Activated T-cell treated with anti-CD3 and anti-CD28 coated beads, Interleukin-2, amount 50 U/mL, for 1 hour (primary cell): ENCODE measurements at places on chromosomes 5 and 9.

DNA sequence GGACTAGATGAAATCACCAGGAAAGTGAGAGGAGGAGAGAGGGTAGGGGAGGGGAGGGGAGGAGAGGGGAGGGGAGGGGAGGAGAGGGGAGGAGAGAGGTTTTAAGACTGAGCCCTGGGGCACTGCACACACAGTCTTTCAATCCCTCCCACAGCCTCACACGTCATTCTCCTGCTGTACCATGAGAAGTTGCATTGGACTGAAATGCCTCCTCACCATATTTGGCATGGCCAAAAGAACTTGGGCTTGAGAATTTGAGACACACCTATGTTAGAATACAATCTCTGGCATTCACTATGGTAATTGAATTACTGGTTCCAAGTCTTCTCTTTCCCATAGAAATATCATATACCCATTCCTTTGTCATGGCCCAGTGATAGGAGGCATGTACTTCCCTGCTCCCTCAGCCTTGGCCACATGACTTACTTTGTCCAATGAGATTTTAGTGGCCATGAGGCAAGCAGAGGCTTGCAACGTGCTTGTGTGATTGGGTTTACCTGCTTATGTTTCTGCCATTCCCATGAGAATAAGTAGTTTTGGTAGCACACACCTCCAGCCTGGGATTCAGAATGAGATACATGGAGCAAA is 133.3 kb upstream of the SMARCA2 start:
- DNase-seq, result no peak

DNA sequence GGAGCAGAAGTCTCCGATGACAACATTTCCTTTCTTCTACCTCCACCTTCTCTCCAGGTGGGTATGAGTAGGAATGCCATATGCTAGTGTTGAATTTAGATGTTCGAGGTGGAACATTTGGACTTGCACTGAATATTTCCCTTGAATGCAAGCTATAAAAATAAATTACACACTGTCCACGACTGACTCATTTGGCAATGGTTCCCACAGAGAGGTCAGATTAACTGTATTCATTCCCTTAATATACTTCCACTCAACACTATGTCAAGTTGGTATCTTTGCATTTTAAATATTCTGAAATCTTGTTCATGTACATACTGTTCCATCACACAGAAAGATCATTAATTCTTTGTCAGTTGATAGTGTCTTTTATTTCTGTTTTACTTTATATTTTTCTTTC is 222.6 kb upstream of the PIK3R1 start:
- DNase-seq, result no peak

- peak; percentile 79 for DNase-seq
Measured at GRCh38 chr9:137028263-137029057, 423 bp upstream of the ABCA2 start.

GRCh38 chr9:38436708-38437107 is 12.5 kb upstream of the IGFBPL1 start:
- no peak for DNase-seq

- peak; percentile 57 for DNase-seq
Measured at GRCh38 chr9:127586537-127586936, 25.5 kb upstream of the STXBP1 start.

DNA sequence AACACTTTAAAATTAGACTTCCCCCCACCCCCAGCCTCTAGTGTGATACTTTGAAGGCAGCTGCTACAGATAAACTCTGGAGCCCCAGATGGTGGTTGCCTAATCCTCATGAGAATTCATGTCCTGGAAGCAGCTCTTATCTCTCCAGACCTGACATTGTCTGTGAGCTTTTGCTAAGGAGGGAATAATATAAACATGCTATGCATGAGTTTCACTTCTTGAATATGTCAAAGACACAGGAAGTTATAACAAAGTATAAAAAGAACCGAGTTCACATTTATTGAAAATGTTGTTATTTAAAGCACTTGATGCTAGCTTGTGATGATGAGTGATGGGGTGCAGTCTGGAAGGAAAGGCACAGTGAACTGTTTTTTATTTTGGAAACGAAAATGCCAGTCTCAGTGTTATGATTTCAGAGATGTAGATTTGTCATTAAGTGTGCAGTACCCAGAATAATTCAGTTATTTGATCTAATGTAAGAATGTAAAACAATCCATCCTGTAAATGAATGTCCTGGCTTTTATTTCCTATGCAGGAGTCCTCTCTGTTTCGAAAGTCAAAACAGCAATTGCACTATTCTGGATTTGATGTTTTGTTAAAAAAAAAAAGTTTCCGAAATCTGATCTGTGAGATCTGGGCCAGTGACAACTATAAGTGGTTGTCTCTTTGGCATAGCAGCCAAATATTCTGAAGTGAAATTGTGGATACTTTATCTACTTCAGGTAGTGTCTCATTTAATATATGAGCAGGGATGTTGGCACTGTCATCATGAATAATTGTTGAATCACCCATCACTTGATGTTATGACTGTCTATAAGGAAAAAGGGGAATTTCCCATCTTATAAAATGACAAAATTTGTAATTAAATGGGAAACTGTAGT is 77.0 kb downstream of the ZCCHC7 start:
- no peak for DNase-seq

GRCh38 chr5:124661317-124662141 is 84.9 kb downstream of the ZNF608 start:
- no peak for DNase-seq

DNA sequence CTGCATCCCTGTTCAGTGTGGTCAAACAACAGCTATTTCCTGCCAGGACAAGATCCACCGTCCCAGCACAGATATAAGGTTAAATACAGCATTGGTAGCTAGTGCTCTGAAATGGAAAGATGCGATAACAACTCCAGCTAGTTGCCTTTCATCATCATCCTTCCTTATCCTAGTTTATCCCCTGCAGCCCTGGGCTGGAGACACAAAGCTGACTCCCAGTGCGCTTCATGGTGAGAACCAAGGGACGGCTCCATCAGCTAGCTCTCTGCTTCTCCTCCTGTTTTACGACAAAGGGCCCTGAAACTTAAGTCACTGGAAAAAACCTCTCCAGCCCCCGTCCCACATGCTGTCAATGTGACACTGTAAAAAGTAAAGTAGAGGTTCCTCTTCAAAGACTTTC is 37.9 kb downstream of the CDC14B start:
- no peak for DNase-seq

- DNase-seq, result no peak
Measured at GRCh38 chr5:74161170-74161569, 479.4 kb downstream of the ENC1 start.

DNA sequence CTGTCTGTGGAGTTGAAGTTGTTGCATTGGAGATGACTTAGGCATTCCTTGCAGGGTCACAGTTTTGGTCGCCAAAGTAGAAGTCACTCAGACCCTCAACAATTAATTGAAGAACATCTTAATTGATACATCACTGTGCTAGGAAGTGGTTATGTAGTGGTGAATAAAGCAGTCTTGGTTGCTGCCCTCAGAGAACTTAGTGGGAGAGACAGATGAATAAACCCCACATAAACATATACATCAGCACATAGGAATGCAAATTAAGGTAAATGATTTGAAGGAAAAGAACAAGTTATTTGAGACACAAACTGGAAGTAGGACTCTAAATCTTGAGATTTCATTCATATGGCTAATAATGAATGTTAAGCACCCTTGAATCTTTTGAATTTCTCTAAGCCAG is 25.7 kb downstream of the FAM174A start:
- no peak for DNase-seq

DNA sequence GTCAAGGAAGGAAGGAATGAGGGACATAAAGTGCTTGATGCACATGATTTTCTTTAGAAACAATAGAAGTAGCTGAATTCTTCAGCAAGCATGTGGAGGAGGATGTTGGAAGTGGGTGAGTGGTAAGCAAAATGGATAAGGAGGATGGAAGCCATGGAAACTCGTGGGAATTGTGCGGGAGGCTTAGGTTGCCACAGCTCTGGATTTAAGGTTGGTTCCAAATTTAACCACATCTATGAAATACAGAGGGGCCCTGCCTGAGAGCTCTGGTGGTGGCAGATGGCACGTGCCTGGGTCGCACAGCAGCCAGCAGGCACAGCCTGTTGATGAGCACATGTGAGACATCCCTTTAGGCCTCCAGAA is 284.7 kb downstream of the SMARCA2 start:
- DNase-seq, result no peak

- no peak for DNase-seq
Measured at GRCh38 chr9:106878081-106878837, 15.3 kb downstream of the ZNF462 start.

DNA sequence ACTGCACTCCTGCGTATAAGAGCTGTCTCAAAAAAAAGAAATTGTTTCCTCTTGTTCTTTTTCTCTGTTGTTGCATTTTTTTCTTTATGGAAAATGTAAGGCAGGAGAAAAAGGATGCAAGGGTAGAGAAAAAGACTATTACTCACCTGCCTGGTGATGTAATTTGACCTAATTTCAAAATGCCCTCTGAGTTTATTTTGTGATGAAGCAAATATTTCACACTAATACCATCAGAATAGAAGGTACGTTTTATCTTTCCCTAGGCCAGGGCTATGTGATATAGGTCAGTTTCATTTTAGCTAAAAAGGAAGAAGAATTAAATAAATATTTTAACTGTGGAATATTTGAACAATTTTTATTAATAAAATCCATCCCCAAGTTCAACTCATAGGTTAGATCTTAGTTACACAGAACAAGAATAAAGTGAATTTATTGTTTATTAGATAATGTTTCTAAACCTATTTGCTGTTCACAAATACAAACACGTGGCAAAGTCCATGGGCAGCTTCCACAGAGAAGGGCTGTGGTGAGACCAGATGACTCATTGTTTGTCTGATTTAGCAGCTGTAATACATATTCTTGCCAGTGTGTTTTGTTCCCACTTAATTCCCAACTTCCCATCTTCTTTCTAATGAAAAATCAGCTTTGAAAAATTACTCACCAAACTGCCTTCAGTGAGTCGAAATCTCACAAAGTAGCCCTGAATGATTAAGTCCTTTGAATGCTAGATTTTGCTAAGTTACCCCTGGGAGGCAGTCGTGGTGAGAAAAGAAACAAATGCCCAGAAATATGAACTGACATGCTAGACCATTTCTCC is 52.8 kb upstream of the CCDC112 start:
- DNase-seq, result no peak

GRCh38 chr9:93306579-93307091 is 122.7 kb downstream of the WNK2 start:
- DNase-seq, result no peak
